A549 treated with DMSO at 1 μM for 4 hours (cell line): ENCODE measurements at places on chromosomes 13 and 19. TPM values are rescaled to one million over a fixed set of nuclear protein-coding genes. Genes with fewer than 3 reads are reported as not detected.

The CD70 gene
- total RNA-seq, result 15.5 to 26.2 TPM (median 23.1 TPM) in 5 replicates

The ZSCAN4 gene
- not detected in 5 replicates for total RNA-seq

The POSTN gene
- 0.06 to 0.09 TPM (median 0.07 TPM) in 3 of 5 replicates, not detected in the others for total RNA-seq

The TMEM221 gene
- total RNA-seq, result 0.46 to 0.84 TPM (median 0.76 TPM) in 5 replicates

The ZNF470 gene
- total RNA-seq, result 1.1 to 1.9 TPM (median 1.7 TPM) in 5 replicates

The IZUMO2 gene
- total RNA-seq, result not detected in 5 replicates

The TMEM255B gene
- total RNA-seq, result 0.65 to 1.0 TPM (median 0.70 TPM) in 5 replicates

The RASIP1 gene
- total RNA-seq, result 0.19 to 0.53 TPM (median 0.41 TPM) in 5 replicates
